ENCODE measurements at places on chromosomes 5 and 9. TPM values are rescaled to one million over a fixed set of nuclear protein-coding genes. Genes with fewer than 3 reads are reported as not detected.

Gene PFN3
- total RNA-seq = not detected

Gene CRAT
- 27.5 TPM for total RNA-seq

GRCh38 chr5:180154821-180155364 lies 54.1 kb downstream of the RASGEF1C start:
- DNase-seq = no peak

DNA sequence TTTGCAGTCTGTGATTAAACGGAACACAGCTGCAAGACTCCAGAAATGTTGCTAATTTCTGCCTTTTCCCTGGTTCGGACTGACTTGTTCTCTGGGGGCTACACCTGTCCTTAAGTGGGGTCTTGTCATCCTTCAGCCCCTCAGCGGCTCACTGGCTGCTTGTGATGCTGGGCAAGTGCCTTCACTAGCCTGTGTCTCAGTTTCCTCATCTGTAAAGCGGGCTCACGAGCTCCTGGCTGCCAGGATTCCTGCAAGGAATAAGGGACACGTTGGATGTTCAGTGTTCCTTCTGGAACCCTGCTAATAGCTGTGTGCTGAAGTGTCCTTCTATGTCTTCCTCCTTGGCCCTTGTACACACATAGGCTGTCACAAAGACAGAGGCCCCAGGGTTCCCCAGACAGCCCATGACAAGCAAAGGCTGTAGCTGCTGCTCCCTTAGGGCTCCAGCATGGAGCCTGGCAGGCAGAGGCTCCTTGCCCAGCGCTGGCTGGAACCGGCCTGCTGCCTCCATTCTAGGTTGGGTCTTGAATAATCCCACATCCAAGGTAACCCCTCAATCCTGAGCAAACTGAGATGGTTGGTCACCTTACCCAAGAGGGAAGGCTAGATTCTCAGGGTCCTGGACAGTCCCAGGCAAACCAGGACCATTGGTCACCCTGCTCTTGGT lies 116.1 kb downstream of the GAPVD1 start:
- no peak for DNase-seq

Gene SV2C
- not detected for total RNA-seq

DNA sequence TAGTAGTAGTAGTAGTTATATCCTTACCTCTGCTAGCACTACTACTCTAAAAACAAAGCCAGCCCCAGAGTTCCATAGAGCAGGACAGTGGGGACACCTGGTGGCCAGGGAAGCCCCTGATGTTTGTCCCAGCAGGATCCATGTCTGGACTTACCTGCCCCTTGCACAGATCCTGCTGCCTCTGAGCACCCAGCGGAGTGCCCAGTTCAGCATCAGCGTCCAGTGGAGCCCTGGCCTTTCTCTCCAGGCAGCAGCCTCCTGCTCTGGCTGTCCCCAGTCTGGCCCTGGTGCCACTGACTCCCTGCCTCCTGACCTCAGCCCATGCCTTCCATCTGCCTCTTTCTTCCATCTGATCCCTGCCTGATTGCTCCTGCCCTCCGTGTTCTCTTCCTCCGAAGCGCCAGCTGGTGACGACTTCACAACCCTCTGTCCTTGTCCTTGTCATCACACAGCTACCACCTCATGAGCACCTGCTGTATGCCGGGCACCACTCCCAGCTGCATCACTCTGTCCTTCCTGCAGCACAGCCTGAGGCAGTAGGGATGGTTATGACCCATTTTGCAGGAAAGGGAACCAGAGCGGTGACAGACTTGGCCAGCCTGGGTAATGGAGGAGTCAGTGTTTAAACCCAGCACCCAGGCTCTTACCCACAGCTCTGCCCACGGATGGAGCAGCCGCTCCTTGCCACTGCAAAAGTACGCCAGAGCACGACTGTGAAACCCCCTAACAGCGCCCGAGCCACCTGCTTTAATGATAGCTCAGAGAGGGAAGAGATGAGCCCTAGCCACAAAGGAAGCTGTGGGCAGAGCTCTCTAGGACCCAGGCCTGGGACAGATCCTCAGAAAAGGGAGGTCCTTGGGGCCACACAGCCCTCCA lies 11.5 kb downstream of the SARDH start:
- no peak for DNase-seq

GRCh38 chr5:79378510-79379186 lies 135.3 kb downstream of the HOMER1 start:
- no peak for DNase-seq

Gene IPPK
- 15.2 TPM for total RNA-seq

GRCh38 chr9:89839449-89839848 lies 234.6 kb downstream of the GADD45G start:
- DNase-seq = no peak

Gene CCDC112
- total RNA-seq = 11.7 TPM

DNA sequence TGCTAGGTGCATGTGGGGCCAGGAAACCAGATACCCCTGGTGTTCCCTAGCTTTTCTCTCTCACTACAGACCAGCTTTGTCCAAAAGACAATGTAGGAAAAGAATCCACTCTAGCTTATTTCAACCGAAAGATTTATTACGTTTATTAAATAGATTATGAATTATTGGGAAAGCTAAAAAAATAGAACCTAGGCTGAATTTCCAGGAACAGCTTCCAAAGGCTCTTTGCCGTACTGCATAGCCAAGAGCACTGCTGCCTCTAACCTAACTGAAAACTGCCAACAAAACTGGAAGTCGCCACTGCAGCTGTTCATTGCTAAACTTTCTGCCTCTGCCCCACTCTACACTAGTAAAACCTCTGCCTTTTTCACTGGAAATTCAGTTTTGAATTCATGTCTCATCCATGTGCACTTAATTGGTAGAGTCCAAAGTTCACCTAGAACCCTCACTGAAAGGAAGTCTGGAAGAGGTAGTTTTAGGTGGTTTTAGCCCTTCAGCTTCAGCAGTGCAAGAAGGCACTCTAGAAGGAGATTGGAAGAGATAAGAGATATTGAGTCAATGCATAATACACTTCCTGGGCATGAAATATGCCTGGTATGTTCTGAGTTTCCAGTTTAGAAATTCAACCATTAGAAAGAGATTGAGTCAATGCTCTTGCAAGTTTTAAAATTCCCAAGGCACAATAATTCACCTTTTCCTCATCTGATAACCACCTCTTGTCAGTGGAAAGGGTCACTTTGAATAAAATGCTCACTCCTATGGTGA lies 927.9 kb downstream of the MAT2B start:
- no peak for DNase-seq

Gene IL4
- not detected for total RNA-seq

DNA sequence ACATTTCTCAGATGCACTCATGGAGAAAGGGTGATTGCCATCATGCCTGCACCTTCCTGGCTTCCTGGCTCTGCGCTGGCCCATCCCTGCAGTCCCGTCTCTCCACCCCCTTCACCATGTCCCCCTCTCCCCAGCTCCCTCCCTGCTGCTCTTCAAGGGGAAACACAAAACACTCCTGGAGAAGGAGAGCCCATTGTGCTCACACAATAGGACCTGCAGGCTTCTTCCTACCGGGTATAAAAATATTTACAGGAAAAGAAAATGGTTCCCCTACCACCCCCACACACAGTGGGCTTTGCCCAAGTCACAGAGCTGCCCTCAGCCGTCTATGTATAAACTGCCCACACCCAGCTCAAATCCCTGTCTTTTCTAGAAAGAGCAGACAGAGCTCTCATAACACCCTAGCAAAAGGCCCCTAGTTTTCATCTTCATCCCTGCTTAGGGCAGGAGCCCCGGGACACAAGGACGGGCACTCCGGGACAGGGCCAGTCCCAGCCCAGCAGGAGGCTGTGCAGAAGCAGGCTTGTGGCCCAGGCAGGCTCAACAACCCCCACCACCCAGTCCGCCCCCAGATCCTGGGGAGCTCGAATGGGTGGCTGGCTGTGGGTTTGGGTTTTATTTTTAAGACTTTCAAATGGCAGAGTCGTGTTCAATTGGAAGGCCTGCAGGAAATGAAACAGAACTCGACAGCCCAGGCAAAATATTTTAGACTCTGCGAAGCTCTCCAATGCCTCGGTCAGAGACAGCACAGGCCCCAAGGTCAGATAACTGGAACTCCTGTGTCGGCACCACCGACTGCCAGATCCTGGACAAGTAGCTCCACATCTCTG lies 77.3 kb downstream of the LRSAM1 start:
- DNase-seq = no peak

- DNase-seq = no peak
Measured at GRCh38 chr5:39073767-39074016, 507 bp downstream of the RICTOR start.

Gene ARHGEF28
- total RNA-seq = 58.2 TPM

GRCh38 chr9:77614645-77615044 lies 33.5 kb downstream of the GNA14 start:
- DNase-seq = no peak

Gene GRIA1
- total RNA-seq = not detected

DNA sequence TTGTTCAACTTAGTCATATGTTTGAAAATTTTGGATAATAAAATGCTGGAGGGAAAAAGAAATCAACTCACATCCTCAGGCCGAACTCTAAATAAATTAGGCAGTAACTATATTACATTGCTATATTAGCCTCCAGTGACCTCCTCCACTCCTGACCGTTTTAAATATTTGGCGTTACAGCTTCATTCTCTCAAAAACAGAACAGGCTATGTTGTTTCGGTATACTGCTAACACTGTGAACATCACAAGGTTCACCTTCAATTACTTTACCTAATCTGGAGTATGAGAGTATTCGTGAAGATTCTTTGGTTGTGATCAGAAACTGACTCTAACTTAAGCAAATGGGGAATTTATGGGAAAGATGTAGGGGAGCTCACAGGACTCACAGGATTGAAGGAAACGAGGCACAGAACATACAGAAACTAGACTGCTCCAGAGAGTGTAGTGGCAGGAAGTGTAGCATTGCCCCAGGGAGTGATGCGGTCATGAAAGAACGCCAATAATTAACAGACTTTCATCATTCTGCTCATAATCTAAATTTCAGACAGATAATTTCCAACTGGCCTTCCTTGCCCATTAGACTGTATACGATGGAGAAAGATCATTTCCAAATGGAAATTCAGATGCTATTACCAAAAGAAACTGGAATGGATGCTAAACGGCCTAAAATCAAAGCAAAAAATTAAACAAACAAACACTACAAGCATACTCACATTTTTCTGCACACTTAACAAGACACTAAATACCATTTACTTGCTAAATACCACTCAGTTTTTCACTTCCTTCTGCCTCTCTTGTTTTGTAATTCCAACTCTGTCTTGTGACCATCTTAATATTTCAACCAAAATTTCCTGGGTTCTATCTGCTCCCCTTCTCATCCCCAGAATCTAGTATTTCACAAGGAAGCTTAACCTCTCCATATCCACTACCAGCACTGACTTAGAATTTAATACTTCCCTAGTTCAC lies 110.1 kb upstream of the LPAR1 start:
- DNase-seq = no peak

DNA sequence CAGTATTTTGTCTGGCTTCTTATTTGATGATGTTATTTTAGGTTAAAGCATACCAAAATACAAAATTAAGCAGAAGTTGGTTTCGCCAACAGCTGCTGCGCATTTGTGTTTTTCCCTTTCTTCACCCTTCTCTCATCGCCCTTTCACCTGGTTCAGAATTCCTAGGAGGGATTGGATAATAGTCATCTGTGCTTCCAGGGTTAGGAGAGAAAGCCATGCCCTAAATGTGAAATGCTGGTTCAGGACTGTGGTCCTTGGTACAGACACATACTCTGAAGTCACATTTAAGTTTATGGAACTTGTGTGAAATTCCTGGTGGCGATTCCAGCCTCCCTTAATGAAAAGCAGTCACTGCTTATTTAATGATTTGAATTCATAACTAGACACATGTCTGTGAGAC lies 7.7 kb downstream of the MAST4 start:
- no peak for DNase-seq

Gene ARL14EPL
- total RNA-seq = not detected

- no peak for DNase-seq
Measured at GRCh38 chr5:92455011-92455410, 1071.9 kb upstream of the ARRDC3 start.

DNA sequence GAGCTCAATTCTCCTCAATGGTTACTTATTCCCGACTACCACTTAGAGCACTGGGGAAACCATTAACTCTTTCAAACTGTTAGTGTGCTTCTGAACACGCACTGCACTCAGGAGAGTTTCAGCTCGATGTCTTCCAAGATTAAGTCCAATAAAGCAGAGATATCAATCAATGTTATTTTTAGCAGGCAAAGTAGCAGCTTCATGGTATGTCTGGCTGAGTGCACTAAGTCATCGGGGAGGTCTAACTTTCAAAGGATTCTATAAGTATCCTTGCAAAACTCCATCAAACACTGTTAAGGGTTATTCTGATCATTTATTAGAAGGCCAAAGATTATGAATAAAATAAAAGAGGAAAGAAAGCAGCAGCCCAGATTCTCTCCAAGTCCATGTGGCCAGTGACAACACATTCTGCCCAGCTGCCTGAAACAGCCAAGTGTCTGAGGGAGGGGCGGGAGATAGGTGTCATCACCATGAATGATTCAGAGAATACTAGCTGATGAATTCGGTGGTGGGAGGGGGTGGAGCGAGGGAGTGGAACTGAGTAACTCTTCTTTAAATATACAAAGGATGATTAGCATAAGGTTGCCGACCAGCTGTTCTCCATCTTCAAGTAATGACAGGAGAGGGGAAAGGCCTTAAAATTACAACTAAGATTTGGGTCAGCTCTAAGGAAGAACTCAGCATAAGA lies 21.3 kb downstream of the NREP start:
- DNase-seq = no peak

DNA sequence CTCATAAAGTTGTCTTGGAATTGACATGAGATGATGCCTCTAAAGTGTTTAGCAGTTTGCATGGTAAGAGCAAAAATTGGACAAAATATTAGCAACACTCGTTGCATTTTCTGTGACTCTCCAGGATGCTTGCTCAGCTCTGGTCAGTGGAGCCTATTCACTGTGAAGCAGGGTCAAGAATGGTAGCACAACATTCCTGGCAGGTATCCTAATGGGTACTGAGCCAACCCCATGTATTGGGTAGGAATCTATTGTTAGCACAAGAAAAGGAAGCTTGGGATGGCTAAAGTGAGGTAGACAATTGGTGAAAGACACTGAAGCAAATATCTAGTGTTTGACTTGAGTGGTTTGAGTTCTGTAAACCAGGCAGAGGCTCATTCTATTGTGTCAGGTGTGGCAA lies 10.4 kb upstream of the ACTBL2 start:
- peak; percentile 61 for DNase-seq

- DNase-seq = no peak
Measured at GRCh38 chr5:50435168-50435567, 5.9 kb downstream of the EMB start.
